Motor neuron (in vitro differentiated cells): ENCODE measurements at places on chromosomes 1 and 21. TPM values are rescaled to one million over a fixed set of nuclear protein-coding genes. Genes with fewer than 3 reads are reported as not detected.
A peak's percentile ranks its signal among the peaks of the same experiment; 100 is the strongest.

INSRR gene
- total RNA-seq, result 0.57 and 0.63 TPM in 2 replicates

WNT3A gene
- total RNA-seq, result 0.10 and 0.22 TPM in 2 replicates

SPRR1B gene
- total RNA-seq, result not detected in 2 replicates

TSPEAR gene
- 0.46 TPM in 2 replicates for total RNA-seq

APCS gene
- not detected in 2 replicates for total RNA-seq

PCP4 gene
- total RNA-seq, result 17.6 and 18.4 TPM in 2 replicates

- peak; percentile 83 for ATAC-seq
Observed at GRCh38 chr1:83882906-83883305, 116.0 kb downstream of the TTLL7 start.

GRCh38 chr1:185534801-185535200 lies 199.4 kb upstream of the HMCN1 start:
- no peak for ATAC-seq

DNA sequence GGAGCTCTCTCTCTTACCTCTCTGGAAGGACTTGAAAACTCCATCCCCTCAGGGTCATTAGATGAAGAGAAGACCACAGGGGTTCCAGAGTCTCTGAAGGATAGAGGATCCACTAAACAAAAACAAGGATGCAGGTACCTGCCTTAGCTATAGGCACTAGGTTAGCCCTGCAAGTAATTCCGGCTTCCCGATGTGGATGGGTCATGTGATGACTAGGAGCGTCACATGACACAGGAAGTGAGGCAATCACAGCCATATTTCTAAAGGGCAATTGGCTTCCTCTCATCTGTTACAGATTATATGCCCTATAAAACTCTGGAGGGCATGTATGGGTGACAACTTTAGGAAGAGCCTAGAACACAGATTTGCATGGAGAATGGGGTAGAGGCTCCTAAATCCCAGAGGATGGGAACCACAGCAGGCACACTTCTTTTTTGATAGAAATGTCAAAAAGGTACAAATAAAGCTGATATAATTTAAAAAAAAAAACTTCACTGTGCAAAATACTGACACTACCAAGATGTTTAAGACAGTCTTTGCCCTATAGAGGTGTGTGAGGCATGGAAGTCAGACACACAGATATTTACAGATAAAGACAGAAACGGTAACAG lies 14.1 kb downstream of the ENTREP3 start:
- peak; percentile 8 for ATAC-seq

- ATAC-seq, result peak; percentile 57
Observed at GRCh38 chr1:31798433-31799195, 17.2 kb downstream of the SPOCD1 start.
